Effector memory CD8-positive, alpha-beta T cell (primary cell): ENCODE measurements at places on chromosomes 1 and 21.

DNA sequence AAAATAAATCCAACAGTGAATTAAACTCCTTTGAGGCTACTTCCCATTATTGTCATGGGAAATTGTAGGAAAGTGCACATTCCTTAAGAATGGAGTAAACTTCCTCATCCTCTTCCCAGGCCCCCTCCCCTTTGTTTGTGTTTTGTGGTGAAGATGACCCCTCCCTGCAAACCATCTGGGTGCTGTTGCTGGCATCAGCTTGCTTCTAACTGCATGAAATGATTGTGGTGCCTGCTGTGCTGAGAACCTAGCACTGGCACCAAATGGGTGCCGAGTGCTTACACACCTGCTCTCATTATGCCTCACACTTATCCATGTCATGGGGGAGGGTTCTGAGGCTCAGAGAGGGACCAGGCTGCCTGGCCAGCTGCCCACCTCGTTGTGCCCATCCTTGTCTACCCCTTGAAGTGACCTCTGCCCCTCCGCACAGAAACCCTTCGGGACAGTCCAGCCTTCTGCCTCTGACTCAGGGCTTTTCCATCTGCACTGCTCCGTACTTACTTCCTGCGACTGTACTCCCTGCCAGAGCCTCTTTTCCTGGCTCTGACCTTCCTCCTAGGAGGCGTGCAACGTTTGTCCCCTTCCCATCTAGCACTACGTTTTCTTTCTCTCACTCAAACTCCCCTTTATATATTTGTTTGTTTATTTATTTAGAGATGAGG lies 30.6 kb downstream of the CAPN2 start:
- DNase-seq: no peak

GRCh38 chr1:203799971-203800370 lies 4.5 kb downstream of the ZBED6 start:
- no peak for DNase-seq

- no peak for DNase-seq
These were observed 16.7 kb upstream of the IL10RB start for GRCh38 chr21:33249331-33250002.

- DNase-seq: no peak
These were observed 64.1 kb downstream of the LRRN2 start for GRCh38 chr1:204621396-204621795.

DNA sequence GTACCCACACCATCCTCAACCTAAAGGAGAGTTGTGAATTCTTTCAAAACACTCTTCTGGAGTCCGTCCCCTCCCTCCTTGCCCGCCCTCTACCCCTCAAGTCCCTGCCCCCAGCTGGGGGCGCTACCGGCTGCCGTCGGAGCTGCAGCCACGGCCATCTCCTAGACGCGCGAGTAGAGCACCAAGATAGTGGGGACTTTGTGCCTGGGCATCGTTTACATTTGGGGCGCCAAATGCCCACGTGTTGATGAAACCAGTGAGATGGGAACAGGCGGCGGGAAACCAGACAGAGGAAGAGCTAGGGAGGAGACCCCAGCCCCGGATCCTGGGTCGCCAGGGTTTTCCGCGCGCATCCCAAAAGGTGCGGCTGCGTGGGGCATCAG lies 638 bp upstream of the OLIG2 start:
- no peak for DNase-seq
